ENCODE measurements at places on chromosomes 13 and 19. TPM values are rescaled to one million over a fixed set of nuclear protein-coding genes. Genes with fewer than 3 reads are reported as not detected.

The CDKN2D gene
- polyA plus RNA-seq: 144 TPM

DNA sequence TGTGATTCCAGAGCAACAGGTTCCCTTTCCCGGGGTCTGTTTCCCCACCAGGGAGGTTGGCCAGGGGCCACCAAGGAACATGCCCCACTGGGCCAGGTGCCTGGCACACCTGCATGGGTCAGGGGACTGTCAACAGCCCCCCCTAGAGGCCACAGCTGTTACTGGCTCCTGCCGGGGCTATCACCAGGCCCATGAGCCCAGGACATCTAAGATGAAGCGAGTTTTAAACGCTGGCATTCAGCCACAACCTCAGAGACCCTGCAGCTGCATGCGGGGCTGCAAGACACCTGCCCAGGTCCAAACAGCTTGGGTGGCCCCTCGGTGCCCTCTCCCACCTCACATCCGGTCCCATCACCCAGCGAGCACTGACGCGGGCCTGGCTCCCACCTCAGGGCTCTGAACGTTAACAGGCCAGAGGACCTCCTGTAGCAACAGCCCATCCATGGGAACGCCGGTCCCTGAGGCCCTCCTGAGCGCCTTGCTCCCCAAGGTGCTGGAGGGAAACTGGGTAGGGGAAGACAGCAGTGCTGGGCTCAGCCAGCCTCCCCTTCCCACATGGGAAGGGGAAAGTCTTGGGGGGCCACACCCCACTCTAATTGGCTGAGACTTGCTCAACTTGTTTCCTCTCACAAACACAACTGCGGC, 12.0 kb downstream of the KHSRP start:
- H3K4me1 ChIP-seq: no peaks in the 10 kb centered on the region
- no peak overlapping the region for H3K27ac ChIP-seq
- H3K36me3 ChIP-seq: peaks cover 35% of the 10 kb centered on the region
- no peak overlapping the region for H3K4me3 ChIP-seq
- DNase-seq: peak; percentile 56

The KLK4 gene
- polyA plus RNA-seq: not detected

DNA sequence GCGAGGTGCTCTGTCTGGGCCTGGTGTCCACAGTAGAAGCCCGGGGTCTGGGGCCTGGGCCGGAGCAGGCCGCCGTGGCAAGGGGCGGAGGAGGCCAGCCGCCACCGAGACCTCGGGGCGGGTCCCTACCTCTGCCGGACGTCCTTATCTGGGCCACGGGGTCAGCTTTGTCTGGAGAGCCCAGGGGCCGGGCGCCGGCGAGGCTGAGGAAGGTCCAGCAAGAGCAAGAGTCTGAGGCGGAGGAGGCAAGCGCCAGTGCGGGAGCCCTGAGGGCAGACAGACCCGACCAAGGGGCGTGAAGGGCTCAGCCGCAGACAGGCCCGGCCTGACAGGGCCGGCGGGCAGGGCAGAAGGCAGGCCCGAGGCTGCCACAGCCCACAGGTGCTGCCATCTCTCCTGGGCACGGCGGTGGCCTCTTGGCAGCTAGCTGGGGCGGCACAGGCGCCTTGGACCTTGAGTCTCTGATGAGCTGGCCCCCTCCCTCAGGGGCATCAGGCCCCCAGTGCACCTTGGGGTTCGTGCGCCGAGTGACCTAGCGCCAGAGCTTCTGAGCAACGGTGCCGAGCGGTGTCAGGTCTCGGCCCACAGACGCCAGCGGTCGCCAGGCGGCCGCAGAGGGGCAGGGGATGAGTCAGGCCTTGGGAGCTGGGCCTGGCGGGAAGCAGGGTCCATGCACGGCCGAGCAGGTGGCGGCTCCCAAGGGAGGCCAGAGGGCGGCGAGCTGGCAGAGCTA, 19.1 kb upstream of the AKAP8 start:
- no peak overlapping the region for H3K4me3 ChIP-seq
- no peaks in the 10 kb centered on the region for H3K27me3 ChIP-seq
- H3K36me3 ChIP-seq: peaks cover 4% of the 10 kb centered on the region
- H3K4me1 ChIP-seq: no peaks in the 10 kb centered on the region

DNA sequence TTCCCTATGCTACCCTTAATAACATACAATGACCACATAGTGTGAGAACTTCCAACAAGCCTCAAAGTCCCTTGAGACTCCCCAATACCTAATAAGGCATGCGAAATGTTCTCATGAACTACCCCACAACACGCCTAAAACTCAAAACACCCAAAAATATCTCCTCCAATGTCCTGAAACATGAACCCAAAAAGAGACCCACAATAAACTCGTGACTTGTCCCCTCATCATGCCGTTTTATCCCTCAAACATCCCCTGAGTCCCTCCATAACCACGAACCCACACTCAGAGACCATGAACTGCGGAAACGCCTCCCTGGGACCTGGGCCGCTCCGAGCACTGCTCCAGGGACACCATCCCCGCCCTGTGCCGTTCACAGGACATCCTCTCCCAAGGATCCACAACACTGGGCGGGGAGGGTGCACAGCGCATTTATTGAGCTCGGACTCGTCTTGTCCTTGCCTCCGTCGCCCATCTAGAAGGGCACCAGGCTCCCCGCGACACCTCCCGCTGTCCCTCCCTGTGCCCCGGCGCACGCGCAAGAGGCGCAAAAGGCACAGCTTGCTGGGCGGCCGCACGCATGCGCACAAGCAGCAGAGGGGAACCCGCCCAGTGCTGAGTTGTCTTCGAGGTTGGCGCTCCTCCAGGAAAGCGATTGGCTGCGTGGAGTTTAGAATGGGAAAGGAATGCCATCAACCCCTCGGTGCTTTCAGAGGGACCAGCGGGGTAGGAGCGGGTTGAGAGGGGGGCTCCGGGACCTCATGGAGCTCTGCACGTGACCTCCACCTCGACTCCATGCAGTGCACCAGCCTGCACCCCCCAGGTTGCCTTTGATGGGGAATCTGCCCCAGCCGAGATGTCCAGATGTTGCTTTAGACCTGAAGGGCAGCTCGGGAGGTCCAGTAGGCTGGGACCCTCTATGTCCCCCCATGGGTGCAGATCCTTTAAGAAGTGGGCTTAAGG, 8.8 kb downstream of the FXYD3 start:
- H3K36me3 ChIP-seq: no peaks in the 10 kb centered on the region
- H3K4me3 ChIP-seq: peak overlapping the region; percentile 72
- DNase-seq: peak; percentile 87

DNA sequence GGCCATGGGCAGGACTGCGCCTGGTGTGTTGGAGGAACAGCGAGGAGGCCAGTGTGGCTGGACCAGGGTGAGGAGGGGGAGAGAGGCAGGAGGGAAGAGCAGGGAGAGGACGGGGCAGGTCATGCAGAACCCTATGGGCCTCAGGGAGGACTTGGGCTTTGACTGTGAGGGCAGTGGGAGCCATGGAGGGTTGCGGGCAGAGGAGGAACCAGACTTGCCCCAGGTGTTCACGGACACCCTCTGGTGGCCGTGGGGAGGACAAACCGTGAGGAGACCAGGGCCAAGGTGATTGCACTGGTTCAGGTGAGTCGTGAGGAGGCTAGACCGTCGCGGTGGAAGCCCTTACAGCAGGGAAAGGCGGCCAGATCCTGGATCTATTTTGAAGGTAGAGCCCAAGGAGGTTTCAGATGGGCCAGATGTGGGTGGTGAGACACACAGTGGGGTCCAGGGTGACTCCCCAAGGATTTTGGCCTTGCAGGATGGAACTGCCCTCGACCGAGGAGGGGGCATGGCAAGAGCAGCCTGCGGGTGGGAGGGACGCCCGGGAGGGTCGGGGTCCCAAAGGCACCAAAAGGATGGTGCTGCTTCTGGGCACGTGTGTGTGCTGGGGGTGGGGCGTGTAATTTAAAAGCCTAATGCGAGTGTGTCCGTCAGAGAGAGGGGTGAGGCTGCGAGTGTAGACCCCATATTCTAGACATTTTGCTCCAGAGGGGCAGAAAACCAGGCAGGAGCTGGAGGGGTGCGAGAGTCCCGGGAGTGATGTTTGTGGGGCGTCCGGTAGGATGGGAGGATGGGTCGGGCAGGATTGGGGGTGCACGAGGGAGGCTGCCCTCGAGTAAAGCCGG, 2.7 kb upstream of the REXO1 start:
- H3K4me3 ChIP-seq: no peak overlapping the region
- H3K36me3 ChIP-seq: peaks cover 7% of the 10 kb centered on the region
- H3K4me1 ChIP-seq: peaks cover 71% of the 10 kb centered on the region
- peak overlapping the region; percentile 52 for H3K27ac ChIP-seq
- no peaks in the 10 kb centered on the region for H3K27me3 ChIP-seq

DNA sequence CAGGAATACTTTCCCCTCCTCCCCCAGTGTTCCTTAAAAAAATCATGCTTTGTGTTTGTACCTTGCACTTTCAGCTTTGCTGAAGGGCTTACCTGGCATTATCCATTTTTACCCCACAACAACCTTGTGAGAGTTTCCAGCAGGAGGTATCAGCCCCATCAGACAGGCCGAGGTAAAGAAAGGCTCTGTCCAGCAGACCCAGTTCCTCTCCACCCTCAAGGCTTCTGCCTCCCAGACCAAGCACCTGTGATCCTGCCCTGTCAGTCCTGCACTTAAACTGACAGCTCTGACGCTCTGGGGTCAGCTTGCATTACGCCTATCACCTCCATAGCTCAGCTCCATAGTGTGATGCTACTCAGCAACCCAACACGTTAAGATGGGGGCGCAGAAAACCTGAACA, 803.1 kb downstream of the UQCRFS1 start:
- no peaks in the 10 kb centered on the region for H3K36me3 ChIP-seq
- no peaks in the 10 kb centered on the region for H3K4me1 ChIP-seq
- DNase-seq: no peak
- no peak overlapping the region for H3K4me3 ChIP-seq
- H3K27me3 ChIP-seq: no peaks in the 10 kb centered on the region

DNA sequence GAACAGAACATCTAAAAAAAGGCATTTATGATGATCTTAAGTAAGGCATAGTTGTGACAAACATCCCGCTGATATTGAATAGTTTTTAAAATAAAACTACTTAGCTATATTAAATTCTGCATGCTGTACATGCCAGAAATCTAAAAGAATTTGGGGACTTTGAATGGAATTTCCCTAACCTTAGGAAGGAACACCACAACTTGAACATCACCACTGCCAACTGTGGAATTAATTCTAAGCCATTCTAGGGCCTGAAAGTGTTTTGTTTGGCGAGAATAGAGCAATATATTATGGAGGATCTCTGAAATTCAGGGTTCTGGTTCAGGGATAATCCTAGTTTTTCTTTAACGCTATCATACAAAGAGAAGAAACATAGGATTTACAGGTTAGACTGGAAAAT, 17.8 kb upstream of the LATS2 start:
- H3K4me1 ChIP-seq: peaks cover 15% of the 10 kb centered on the region
- H3K27me3 ChIP-seq: no peaks in the 10 kb centered on the region
- no peak overlapping the region for H3K27ac ChIP-seq
- no peak overlapping the region for H3K4me3 ChIP-seq
- DNase-seq: no peak

DNA sequence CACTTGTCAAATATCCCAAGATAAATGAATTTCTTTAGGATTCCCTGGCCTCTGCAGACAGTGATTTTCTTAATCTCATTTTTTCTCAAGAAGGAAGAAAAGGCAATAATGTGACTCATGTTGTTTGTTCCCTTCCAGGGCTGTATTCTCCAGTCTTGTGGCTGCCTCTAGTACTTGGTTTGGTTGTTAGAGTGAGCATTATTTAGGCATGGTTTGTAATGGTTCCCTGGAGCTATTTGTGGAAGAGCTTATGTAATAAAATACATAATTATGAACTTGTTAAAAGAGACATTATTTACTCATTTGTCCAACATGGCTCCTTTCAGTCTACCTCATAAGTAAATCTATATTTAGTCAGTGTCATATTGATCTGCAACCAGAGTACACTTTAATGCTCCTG, 270.4 kb downstream of the DCT start:
- DNase-seq: no peak
- H3K27me3 ChIP-seq: no peaks in the 10 kb centered on the region
- H3K27ac ChIP-seq: no peak overlapping the region
- H3K4me3 ChIP-seq: no peak overlapping the region

- no peak overlapping the region for H3K27ac ChIP-seq
- no peak for DNase-seq
- H3K36me3 ChIP-seq: no peaks in the 10 kb centered on the region
- H3K27me3 ChIP-seq: no peaks in the 10 kb centered on the region
Measured at GRCh38 chr13:31408927-31409326, 209.2 kb downstream of the B3GLCT start.

DNA sequence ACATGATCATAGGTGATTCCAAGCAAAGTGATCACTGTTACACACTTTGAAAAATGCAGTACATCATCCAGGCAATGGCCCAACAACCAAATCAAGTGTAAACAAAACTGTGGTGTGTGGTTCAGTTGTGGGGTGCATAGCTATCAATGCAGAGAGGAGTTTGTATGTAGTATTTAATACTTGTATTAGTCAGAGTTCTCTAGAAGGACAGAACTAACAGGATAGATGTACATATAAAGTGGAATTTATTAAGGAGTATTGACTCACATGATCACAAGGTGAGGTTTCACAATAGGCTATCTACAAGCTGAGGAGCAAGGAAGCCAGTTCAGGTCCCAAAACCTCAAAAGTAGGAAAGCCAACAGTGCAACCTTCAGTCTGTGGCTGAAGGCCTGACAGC, 249.3 kb upstream of the HTR2A start:
- H3K27ac ChIP-seq: no peak overlapping the region
- DNase-seq: no peak
- H3K4me1 ChIP-seq: no peaks in the 10 kb centered on the region

The TIMM29 gene
- polyA plus RNA-seq: 8.6 TPM
